CD4-positive, alpha-beta T cell treated with Interferon gamma for 1 hour (primary cell): ENCODE measurements at places on chromosomes 6 and 20.

DNA sequence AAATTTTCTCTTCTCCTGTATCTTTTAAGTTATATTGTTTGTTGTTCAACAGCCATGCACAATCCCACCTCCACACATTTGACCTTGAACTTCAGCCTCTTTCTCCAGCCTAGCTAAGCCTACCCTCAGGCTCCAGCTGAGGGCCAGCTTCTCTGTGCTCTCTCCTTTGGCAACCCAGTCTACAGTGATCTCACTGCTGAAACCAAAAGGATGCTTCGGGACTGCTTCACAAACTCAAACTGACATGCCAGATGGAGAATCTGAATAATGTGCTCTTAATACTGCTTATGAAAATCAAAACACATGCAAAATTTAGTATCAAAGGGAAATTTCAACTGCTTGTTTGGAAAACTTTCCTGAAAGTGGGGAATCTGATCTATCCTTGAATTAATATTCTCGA lies 16.1 kb upstream of the RIN2 start:
- DNase-seq = no peak

DNA sequence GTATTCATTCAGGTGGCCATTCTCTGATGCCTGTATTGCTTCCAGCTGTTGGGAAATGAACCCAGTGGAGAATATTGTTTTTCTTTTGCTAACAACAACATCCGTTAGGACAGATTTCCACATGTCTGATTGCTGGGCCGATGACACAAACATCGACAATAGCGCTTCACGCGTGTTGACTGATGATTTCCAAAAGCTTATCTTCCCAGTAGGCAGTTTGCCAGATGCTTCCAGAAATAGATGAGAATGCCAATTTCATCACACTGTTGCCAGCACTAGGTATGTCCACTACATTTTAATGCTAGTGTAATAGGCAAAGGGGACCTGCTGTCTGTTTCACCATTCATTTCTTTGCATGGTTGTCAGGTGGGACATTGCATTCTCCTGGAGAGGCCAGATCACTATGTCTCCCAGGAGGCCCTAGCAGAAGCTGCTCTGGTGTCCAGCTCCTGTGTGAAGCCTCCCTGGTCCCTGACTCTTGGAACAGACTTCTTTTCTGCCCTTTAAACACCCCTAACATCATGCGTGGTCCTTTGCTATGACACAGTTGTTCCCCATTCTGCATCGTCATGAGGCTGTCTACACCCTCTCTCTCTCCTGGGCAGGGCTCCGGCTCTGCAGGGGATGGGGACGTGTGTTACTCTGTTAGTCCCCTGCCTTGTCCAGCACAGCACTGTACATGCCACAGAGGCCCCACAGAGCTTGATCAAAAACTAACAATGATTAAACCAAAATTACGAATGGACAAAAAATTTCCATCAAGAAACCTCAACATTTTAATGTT lies 181.6 kb downstream of the CDH26 start:
- DNase-seq = no peak

GRCh38 chr6:95518630-95519227 lies 58.6 kb upstream of the MANEA start:
- DNase-seq = no peak

DNA sequence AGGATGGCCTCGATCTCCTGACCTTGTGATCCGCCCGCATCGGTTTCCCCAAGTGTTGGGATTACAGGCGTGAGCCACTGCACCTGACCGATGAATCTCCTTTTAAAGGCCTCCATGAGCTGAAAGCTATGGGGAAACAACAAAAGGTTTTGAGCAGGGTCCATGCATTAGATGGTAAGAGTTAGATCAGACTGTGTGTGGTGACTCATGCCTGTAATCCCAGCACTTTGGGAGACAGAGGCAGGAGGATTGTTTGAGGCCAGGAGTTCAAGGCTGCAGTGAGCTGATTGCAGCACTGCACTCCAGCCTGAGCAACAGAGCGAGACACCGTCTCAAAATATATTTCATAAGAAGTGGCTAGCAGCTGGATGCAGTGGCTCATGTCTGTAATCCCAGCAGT lies 41.0 kb upstream of the BCLAF1 start:
- no peak for DNase-seq

DNA sequence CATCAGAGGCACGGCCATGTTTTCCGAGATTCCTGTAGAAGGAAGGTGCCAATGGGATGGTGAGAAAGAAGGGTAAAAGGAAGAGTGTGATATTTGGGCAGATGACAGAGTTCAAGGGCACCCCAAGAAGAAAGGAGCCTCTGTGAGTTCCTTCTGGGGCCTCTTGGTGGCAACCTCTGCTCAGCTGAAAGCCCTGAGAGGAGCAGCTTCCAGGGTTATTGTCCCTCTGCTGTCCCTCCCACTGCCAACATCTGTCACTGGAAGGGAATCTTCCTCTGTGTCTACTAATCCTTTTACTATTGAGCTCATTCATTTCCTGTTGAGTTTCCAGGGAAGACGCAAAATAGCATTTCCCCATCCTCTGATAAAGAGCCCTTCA lies 40.0 kb upstream of the KCNK16 start:
- DNase-seq = no peak

GRCh38 chr6:42025066-42025844 lies 25.1 kb upstream of the TAF8 start:
- DNase-seq = peak; percentile 65

DNA sequence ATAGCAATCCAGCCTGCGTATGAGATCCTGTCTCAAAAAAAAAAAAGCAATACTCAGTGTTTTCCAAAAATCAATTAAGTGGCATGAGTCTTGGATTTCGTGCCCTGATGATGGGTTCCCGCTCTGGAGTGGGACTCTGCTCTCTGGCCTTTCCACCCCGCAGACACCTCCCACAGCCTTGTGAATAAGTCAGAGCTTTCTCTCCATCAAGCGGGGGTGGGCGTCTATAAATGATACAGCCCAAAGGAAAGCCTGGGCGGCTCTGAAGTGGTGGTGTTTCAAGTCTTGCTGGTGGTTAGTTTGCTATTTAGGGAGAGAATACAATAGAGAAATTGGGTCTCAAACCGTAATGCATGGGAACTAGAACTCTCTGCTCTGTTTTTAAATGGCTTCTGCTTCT lies 52.5 kb upstream of the TAGAP start:
- no peak for DNase-seq

DNA sequence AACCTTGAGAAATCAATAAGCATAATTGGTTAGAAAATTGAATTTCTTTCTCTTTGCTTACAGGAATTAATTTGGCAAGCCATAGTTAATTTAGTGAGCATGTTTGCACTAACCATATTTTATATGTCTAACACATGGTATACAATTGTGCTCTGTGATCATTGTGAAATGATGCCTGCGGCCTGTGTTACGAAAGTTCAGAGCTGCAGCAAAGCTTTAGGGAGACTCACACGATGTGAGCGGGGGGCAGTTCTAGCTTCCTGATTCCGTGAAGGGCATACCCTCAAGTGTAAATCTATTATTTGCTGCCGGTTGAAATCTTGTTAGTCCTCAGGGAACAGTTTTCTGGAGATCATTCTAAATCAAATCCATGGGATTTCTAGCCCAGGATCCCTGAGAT lies 25.5 kb upstream of the ADTRP start:
- DNase-seq = no peak

DNA sequence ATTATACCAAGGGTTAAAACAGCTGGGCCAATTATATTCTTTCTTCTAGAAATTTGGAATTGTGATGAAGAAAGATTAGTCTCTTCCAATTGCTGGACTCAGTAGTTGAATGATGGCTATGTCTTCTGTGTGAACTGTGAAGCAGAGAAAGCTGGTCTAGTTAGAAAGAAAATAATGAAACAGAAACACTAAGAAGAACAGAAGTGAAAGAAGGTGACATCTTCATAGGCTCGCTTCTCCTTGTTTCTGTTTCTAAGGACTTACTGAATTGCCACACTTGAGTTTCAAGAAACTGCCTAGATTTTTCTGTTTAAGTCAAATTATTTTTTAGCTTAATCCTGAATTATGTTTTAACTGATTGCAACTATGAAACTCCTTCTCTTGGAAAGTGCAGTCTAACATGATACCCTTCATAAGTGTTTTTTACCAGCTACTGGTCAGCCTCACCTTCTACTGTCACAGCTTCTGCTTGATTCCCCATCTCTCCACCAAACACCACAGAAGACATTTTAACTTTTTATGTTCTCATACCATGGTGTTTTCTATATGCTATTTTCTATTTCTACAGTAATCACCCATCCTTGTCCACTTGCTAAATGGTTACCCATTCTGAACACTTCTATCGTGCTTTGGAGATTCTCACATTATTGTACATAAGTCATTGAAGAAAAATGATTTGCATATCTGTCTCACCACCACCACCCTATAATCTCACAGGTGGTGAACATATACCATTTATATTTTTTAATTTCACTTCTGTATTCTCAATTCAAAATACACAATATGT lies 268.8 kb downstream of the GRIK2 start:
- DNase-seq = no peak

- DNase-seq = no peak
Observed at GRCh38 chr6:138310294-138310693, 67.4 kb upstream of the SMIM28 start.

- DNase-seq = no peak
Observed at GRCh38 chr6:9623985-9624384, 790.9 kb downstream of the TFAP2A start.

- DNase-seq = peak; percentile 11
Observed at GRCh38 chr6:29924731-29925130, 17.6 kb upstream of the HLA-A start.

GRCh38 chr20:47265984-47266383 lies 90.5 kb downstream of the ZMYND8 start:
- DNase-seq = no peak

GRCh38 chr6:25441663-25442270 lies 162.6 kb downstream of the CARMIL1 start:
- DNase-seq = no peak

DNA sequence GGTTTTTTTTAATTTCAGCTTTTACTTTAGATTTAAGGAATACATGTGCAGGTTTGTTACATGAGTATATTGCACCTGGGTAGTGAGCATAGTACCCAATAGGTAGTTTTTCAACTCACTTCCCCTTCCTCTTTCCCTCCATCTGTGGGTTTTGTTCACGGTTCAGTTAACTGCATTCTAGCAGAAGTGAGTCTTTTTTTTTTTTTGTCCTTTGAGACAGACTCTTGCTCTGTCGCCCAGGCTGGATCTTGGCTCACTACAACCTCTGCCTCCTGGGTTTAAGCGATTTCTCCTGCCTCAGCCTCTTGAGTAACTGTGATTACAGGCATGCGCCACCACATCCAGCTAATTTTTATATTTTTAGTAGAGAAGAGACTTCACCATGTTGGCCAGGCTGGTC lies 8.7 kb downstream of the UBR2 start:
- DNase-seq = peak; percentile 14

- no peak for DNase-seq
Observed at GRCh38 chr6:46378882-46379416, 112.3 kb downstream of the RCAN2 start.

DNA sequence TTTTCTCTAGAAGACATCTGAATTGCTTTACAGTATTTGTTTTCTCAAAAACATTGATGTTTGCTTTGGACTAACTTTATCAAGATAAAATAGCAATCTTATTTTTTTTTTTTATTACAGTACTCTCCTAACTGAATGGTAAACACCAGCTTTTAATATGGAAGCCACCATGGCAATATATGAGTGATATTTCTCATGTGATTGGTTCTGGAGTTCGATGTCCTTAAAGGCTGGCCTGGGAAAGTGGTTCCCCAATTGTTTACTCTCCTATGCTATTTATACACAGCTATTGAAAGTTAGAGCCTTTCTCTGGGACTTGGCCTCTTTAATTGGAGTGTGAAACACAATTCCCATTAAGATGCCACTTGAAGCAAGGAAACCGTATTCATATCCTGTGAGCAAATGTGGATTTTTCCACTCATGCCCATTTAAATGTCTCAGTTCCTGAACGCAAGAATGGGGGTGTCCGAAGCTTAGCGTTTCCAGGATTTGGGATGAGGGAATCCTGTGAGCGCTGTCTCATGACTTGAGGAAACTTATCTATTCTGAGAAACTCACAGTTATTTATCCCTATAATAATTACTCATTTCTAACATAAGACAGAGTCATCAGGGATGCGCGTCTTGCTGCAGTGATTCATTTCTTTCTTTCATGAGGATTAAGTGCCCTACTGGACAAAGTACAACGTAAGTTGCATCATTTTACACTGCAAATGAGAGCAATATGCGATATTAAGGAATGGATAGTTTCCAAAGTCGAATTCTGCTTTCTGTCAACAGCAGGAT lies 143.3 kb upstream of the PREP start:
- DNase-seq = no peak

DNA sequence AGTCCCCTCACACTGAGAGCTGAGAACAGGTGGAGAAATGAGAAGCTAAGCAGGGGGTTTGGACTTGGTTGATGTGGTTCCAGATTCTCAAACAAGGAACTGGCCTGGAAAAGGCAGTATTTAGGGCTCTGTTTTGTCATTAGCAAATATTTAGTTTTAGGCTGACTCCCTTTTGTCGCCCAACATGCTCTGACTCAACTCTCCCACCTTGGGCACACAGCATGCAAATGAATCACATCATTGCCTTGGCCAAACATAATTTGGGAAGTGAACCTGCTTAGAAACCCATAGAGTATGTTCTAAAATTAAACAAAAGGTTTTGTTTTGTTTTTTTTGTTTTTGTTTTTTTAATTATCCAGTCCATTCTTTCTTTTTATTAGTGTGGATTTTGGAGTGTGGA lies 9.5 kb upstream of the UQCC2 start:
- DNase-seq = no peak

- no peak for DNase-seq
Observed at GRCh38 chr6:42877695-42878094, 1.7 kb upstream of the RPL7L1 start.

DNA sequence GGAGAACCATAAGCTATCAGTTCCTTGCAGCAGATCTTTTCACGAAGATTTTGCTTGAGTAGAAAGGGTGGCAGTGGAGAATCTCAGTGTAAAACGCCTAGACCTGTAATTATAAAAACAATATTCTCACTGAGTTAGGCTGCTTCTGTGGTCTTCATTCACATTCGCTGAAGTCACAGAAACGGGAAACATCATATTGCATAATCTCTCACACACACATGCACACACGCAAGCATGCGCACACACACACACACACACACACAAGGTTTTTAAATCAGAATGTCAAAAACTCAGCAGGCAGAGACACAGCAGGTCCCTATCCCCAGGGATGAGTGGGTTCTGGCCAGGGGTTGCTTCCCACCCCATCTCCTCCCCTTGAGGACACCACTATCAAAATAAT lies 175.5 kb downstream of the ATXN1 start:
- DNase-seq = peak; percentile 20

DNA sequence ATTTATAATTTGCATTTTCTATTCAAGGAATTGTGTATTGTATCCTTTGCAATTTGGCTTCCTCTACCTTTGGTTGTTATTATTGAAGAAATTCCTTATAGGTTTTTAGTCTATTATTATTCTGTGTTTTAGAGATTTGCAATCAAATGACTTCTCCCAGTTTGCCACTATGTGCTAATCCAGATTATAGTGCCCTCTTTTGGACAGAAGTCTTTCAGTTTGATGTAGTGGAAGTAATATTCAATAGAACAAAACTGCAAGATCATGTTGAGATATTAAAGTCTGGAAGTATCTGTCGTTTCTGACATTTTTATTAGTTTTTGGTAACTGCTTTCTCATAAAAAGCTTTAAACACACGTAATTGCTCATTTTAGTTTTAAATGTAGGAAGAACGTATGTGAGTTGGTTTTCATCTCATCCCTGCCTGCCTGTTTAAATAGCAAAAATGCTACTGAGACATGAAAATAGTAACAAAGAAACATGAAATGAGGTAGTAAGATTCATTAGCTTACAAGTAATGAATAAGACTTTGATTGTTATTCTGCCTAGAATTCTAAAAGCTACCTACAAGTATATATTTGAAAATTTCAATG lies 72.8 kb downstream of the RTN4IP1 start:
- no peak for DNase-seq
